ENCODE measurements at places on chromosomes 11 and 22. TPM values are rescaled to one million over a fixed set of nuclear protein-coding genes. Genes with fewer than 3 reads are reported as not detected.
A peak's percentile ranks its signal among the peaks of the same experiment; 100 is the strongest.

DNA sequence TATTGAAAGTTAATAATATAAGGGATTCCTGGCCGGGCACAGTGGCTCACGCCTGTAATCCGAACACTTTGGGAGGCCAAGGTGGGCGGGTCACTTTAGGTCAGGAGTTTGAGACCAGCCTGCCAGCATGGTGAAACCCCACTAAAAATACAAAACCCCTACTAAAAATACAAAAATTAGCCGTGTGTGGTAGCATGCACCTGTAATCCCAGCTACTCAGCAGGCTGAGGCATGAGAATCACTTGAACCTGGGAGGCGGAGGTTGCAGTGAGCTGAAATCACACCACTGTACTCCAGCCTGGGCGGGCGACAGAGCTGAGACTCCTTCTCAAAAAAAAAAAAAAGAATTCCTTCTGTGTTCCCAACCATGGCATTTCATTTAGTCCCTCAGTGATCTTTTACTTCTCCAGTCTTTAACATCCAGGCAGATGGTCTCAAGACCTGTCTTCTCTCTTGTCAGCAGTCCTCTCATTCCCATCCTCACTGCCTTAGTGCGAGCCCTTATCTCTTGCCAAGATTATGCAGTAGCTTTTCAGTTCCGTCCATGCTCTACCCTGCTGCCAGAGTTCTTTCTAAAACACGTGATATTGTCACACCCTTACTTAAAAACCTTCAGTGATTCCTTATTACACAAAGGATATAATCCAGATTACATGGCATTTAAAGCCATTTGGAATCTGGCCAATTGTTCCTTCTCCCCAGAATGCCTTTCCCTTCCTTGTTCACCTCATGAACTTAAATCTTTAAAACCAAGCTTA lies 17.9 kb downstream of the RTN3 start:
- H3K36me3 ChIP-seq, result no peaks in the 10 kb centered on the region
- H3K27me3 ChIP-seq, result no peaks in the 10 kb centered on the region
- no peak overlapping the region for H3K27ac ChIP-seq
- DNase-seq, result no peak

NRIP3 gene
- polyA plus RNA-seq, result 2.6 TPM

ACR gene
- 0.15 TPM for polyA plus RNA-seq

DNA sequence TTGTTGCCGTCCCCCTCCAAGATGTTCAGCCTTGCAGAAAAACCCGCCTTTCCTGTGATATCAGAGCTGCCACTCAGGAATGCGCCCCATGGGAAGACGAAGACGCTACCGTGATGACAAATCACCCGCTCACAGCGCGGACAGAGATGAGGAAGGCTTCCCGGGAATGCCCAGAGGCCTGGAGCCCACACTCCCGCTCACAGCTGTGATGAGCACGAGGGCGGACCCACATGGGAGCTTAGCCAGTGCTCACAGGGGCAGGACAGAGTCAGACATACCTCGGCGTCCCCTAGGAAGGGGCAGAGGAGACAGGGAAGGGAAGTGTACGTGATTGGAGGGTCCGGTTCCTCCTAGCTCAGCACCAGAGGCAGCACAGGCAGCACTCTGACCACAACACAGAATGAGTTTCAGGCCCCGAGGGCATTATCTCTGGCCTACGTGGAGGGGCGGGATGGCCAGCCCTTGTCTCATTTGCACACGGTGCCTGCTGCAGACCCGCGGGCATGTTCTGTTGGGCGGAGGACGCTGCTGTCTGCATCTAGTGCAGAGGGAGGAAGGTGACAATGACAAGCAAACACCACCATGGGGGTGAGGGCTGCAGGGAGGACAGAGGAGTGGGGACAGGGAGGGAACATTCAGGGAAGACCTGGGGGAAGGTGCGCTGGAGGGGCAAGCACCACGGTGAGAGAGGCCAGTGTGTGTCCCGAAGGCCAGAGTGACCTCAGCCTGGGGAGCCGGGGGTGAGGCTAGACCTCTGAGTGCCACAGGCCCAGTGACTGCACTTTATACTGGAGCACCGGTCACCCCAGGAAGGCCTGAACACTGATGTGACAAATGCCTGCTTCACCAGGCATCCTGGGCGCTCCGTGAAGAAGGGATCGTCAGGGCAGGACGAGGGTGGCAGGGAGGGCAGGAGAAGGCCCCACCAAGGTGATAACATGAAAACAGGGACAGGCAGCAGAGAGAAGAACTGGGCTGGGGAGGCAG lies 79.6 kb downstream of the CELSR1 start:
- H3K27ac ChIP-seq, result no peak overlapping the region
- H3K4me1 ChIP-seq, result no peaks in the 10 kb centered on the region
- no peaks in the 10 kb centered on the region for H3K27me3 ChIP-seq
- DNase-seq, result peak; percentile 52
- H3K36me3 ChIP-seq, result no peaks in the 10 kb centered on the region

- H3K4me3 ChIP-seq, result no peak overlapping the region
- no peak for DNase-seq
- no peaks in the 10 kb centered on the region for H3K4me1 ChIP-seq
- no peaks in the 10 kb centered on the region for H3K27me3 ChIP-seq
Observed at GRCh38 chr11:85266646-85267045, 360.5 kb downstream of the DLG2 start.

- no peaks in the 10 kb centered on the region for H3K27me3 ChIP-seq
- H3K4me1 ChIP-seq, result no peaks in the 10 kb centered on the region
Observed at GRCh38 chr11:20754933-20755332, 85.5 kb downstream of the NELL1 start.

OR2AG1 gene
- not detected for polyA plus RNA-seq

DNA sequence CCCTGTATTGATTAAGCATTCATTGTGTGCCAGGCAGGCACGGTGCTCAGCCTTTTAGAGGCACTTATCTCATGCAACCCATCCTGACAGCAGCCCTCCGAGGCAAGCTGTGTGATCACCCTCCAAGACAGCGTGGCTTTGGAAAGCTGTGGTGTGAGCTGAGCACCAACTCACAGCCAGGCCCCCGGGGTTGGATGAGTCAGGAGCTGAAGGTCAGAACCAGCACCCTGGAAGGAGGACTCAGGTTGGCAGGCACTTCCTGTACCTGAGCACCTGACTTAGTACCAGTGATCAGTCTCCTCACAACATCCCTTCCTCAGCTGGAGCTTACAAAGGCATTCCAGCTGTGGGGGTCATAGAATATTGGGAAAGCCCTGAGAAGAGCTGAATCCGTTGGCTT lies 9.0 kb downstream of the PATZ1 start:
- no peaks in the 10 kb centered on the region for H3K27me3 ChIP-seq
- no peak overlapping the region for H3K27ac ChIP-seq
- H3K4me3 ChIP-seq, result no peak overlapping the region
- peaks cover 83% of the 10 kb centered on the region for H3K36me3 ChIP-seq
- DNase-seq, result no peak

DNA sequence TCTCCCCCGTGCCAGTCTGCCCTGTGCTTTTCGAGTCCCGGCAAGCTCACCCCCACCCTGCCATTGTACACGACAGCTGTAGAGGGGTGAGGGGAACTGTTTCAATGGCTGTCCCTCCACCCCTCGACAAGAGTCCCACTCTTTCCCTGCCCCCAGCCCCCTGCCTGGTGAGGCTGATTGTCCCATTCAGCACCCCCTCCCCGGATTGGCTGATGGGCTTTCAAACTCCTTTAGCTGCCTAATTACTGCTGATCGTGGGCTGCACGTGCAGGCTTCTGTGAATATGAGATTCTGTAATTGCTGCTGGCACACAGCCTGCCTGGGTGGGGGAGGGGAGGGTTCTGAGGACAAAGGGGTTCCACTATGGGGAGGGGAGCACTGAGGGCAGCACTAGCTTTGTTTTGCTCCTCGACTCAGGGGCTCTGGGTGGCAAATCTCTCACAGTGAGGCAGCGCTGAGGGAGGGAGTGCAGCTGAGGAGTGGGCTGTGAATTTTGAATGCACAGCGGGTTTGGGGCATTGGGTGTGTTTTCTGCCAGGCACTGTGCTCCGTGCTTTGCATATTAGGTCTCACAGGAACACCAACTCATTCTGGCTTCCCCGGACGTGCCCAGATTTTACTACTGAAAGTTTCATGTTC lies 42.6 kb upstream of the ACCSL start:
- peak; percentile 62 for DNase-seq
- H3K27ac ChIP-seq, result no peak overlapping the region
- no peaks in the 10 kb centered on the region for H3K27me3 ChIP-seq
- H3K36me3 ChIP-seq, result no peaks in the 10 kb centered on the region
- H3K4me1 ChIP-seq, result no peaks in the 10 kb centered on the region
- H3K4me3 ChIP-seq, result no peak overlapping the region

TMPRSS5 gene
- polyA plus RNA-seq, result 0.28 TPM

DNA sequence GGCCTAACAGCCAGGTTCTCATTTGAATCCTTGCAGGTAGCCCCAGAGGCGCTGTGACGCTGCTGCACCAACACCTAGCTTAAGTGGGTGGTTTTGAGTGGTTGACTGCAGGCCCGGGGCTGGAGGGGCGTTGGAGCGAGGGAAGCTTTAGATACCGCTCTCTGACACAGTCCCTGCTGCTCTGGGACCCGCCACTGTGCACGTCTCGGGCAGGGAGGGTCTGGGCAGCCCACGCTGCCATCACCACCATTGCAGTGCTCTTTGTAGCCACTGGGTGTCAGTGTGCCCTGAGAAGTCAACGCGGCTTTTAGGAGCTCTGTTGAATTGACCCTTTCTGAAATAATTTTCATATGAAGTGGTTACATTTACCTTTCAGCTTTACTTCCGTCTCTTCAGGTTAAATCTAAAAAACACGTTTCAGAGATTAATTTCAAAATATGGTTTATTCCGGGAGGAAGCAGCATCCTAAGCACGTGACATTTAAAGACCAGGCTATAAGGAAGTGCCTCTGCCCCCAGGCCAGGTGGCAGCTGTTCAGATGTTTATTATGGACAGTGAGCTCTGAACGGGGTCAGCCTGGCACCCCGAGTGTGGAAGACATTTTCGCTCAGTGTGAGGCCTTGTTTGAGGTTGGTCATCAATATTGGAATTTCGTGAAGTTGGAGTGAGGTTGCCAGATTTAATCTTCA lies 30.9 kb upstream of the PARVB start:
- H3K36me3 ChIP-seq, result peaks cover 51% of the 10 kb centered on the region
- H3K4me1 ChIP-seq, result no peaks in the 10 kb centered on the region
- peak; percentile 88 for DNase-seq
- no peaks in the 10 kb centered on the region for H3K27me3 ChIP-seq

GRCh38 chr11:117519170-117519569 lies 191.5 kb downstream of the CEP164 start:
- no peak overlapping the region for H3K4me3 ChIP-seq
- no peak overlapping the region for H3K27ac ChIP-seq
- H3K4me1 ChIP-seq, result peaks cover 20% of the 10 kb centered on the region
- H3K36me3 ChIP-seq, result no peaks in the 10 kb centered on the region

CECR2 gene
- not detected for polyA plus RNA-seq

GAS2L1 gene
- 16.8 TPM for polyA plus RNA-seq

DNA sequence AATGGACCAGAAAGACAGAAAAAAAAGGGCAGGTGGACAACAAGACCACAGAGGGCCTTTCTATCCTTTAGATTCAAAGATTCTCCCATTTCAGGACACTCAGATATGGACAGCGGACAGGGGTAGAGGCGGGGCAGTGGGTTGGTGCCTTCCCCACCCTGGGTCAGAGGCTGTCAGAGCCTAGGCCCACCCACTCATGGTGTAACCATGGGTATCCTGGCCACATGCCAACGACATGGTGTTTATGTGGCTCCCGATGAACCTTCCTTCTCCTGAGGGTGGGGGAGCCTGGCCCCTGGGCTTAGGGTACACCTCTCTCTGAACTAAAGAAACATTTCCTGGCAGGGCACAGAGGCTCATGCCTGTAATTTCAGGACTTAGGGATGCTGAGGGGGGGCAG lies 14.3 kb upstream of the P2RY2 start:
- no peak overlapping the region for H3K27ac ChIP-seq
- H3K27me3 ChIP-seq, result no peaks in the 10 kb centered on the region
- no peak for DNase-seq
- no peaks in the 10 kb centered on the region for H3K36me3 ChIP-seq

GRCh38 chr22:30305906-30306626 lies 16.8 kb upstream of the CASTOR1 start:
- H3K4me3 ChIP-seq, result no peak overlapping the region
- H3K27ac ChIP-seq, result no peak overlapping the region
- no peak for DNase-seq
- H3K36me3 ChIP-seq, result no peaks in the 10 kb centered on the region

GRCh38 chr22:31133911-31134310 lies 6.4 kb downstream of the PLA2G3 start:
- H3K27me3 ChIP-seq, result peaks cover 3% of the 10 kb centered on the region
- no peak overlapping the region for H3K27ac ChIP-seq
- no peaks in the 10 kb centered on the region for H3K4me1 ChIP-seq
- H3K4me3 ChIP-seq, result no peak overlapping the region
- DNase-seq, result peak; percentile 17

DNA sequence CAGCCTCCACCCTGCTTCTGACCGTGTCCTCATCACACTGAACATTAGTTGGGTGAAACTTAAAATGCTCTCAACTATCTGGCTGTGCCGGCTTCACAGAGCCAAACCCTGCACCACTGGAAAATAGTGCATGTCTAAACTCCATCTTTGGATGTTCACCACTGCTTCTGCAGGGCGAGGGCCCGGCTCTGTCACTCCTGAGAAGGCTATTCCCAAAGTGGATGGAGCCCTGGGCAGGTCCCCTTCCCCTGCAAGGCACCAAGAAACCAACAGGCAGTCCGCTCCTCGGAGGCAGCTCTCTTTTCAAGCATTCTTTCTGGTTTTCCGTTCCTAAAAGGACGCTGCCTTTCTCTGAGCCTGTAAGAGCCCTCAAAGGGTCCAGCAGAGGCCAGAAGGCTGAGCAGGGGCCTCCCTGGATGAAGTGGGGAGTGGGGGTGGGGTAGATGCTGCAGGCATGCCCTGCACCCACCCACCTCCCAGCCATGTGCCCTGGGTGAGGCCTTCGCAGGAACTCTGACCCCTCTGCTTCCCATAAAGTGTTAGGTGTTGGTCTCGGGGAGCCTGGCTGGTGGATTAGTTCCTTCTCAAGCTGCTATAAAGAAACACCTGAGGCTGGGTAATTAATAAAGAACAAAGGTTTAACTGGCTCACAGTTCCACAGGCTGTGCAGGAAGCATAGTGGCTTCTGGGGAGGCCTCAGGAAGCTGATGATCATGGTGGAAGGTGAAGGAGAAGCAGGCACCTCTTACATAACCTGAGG lies 23.3 kb downstream of the LINC01488 start:
- DNase-seq, result no peak
- H3K36me3 ChIP-seq, result no peaks in the 10 kb centered on the region
- H3K27ac ChIP-seq, result no peak overlapping the region
- H3K4me1 ChIP-seq, result no peaks in the 10 kb centered on the region
- H3K27me3 ChIP-seq, result no peaks in the 10 kb centered on the region

- H3K27ac ChIP-seq, result peak overlapping the region; percentile 60
- DNase-seq, result peak; percentile 97
- H3K4me3 ChIP-seq, result no peak overlapping the region
- peaks cover 39% of the 10 kb centered on the region for H3K4me1 ChIP-seq
- H3K36me3 ChIP-seq, result no peaks in the 10 kb centered on the region
Observed at GRCh38 chr11:1837171-1838076, 1.4 kb upstream of the TNNI2 start.

GRCh38 chr11:76685237-76685636 lies 14.7 kb upstream of the LRRC32 start:
- no peak overlapping the region for H3K4me3 ChIP-seq
- H3K27me3 ChIP-seq, result 0 out of 2 replicates have a peak, but pooled peaks cover 5% of the 10 kb centered on the region
- no peak for DNase-seq

GRCh38 chr22:32546496-32546895 lies 71.9 kb downstream of the FBXO7 start:
- H3K27ac ChIP-seq, result no peak overlapping the region
- H3K27me3 ChIP-seq, result no peaks in the 10 kb centered on the region
- H3K4me1 ChIP-seq, result no peaks in the 10 kb centered on the region
- no peak overlapping the region for H3K4me3 ChIP-seq
- no peak for DNase-seq

- no peak overlapping the region for H3K27ac ChIP-seq
- DNase-seq, result no peak
- H3K27me3 ChIP-seq, result no peaks in the 10 kb centered on the region
- no peaks in the 10 kb centered on the region for H3K4me1 ChIP-seq
- H3K36me3 ChIP-seq, result 0 out of 2 replicates have a peak, but pooled peaks cover 3% of the 10 kb centered on the region
- no peak overlapping the region for H3K4me3 ChIP-seq
Observed at GRCh38 chr11:68150037-68150436, 28.8 kb upstream of the CHKA start.

OR4D5 gene
- polyA plus RNA-seq, result not detected

All from SK-N-SH (cell line).